ENCODE measurements at places on chromosomes 16 and 17. TPM values are rescaled to one million over a fixed set of nuclear protein-coding genes. Genes with fewer than 3 reads are reported as not detected.

Gene TMEM235
- total RNA-seq = not detected

Gene PTGES3L
- total RNA-seq = 3.2 TPM

Gene PIK3R6
- total RNA-seq = 1.2 TPM

Gene TSC2
- total RNA-seq = 83.0 TPM

Gene SEPTIN12
- not detected for total RNA-seq

Gene GPR142
- total RNA-seq = 0.10 TPM

Gene IL34
- 3.1 TPM for total RNA-seq

Gene MAPT
- total RNA-seq = 0.05 TPM

All from glomerular endothelial cell (primary cell).